Temporal lobe (tissue), 4 donors: ENCODE measurements at places on chromosomes 11 and 22. TPM values are rescaled to one million over a fixed set of nuclear protein-coding genes. Genes with fewer than 3 reads are reported as not detected.

TMPRSS6 gene
- total RNA-seq: under 0.01 TPM

SYT8 gene
- not detected for total RNA-seq

MMP13 gene
- total RNA-seq: 0.25 TPM

ZBTB16 gene
- total RNA-seq: 8.4 TPM

FGF19 gene
- total RNA-seq: not detected

RIBC2 gene
- 0.25 TPM for total RNA-seq

TSSK2 gene
- total RNA-seq: not detected

C22orf31 gene
- total RNA-seq: not detected

PPP2R5B gene
- 26.6 TPM for total RNA-seq

CPT1B gene
- total RNA-seq: 3.4 TPM

SAA2 gene
- not detected for total RNA-seq

EMID1 gene
- 37.9 TPM for total RNA-seq

CNTN5 gene
- total RNA-seq: 6.9 TPM

KCNQ1OT1 gene
- total RNA-seq: 2.0 TPM

LRRC55 gene
- 24.8 TPM for total RNA-seq

CEND1 gene
- 8.6 TPM for total RNA-seq

SPTBN2 gene
- 155 TPM for total RNA-seq

VWCE gene
- 1.5 TPM for total RNA-seq

TNNI2 gene
- total RNA-seq: not detected

TIGD3 gene
- total RNA-seq: 3.0 TPM

OR52W1 gene
- not detected for total RNA-seq

ZNF215 gene
- total RNA-seq: 4.2 TPM

TBX10 gene
- not detected for total RNA-seq

CAT gene
- 40.8 TPM for total RNA-seq

SLC22A12 gene
- total RNA-seq: not detected

ROBO4 gene
- 3.9 TPM for total RNA-seq

KIF18A gene
- total RNA-seq: 3.4 TPM

IL18BP gene
- total RNA-seq: 2.5 TPM

KCNE3 gene
- 0.98 TPM for total RNA-seq

ANO5 gene
- total RNA-seq: 14.8 TPM

GLYATL1 gene
- total RNA-seq: 0.49 TPM

BIK gene
- total RNA-seq: not detected

GUCY1A2 gene
- total RNA-seq: 109 TPM

MYOD1 gene
- total RNA-seq: not detected
